ENCODE measurements at places on chromosomes 6 and 20.

DNA sequence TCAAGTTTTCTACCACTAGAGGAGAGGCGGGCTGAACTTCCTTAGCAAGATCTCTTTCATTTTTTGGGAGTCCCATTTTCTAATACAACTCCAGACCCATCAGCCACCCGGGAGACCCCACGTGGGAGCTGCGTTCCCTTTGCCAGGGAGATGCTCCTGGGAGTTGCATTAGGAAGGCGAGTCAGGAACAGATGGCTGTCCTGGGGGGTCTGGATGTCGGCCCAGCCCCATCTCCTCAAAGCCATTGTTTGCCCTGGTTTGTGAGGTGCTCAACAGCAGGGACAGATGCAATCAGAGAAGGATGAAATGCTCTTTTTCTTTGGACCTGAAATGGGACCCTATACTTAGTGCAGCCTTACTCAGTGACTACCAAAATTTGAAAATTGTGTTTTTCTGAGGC, 39.4 kb downstream of the CARMIL1 start:
- no peak for DNase-seq

- no peak for DNase-seq
These were observed 289.1 kb upstream of the MANEA start for GRCh38 chr6:95288251-95288650.

- no peak for DNase-seq
These were observed 252.4 kb downstream of the GMDS start for GRCh38 chr6:1993042-1993441.

DNA sequence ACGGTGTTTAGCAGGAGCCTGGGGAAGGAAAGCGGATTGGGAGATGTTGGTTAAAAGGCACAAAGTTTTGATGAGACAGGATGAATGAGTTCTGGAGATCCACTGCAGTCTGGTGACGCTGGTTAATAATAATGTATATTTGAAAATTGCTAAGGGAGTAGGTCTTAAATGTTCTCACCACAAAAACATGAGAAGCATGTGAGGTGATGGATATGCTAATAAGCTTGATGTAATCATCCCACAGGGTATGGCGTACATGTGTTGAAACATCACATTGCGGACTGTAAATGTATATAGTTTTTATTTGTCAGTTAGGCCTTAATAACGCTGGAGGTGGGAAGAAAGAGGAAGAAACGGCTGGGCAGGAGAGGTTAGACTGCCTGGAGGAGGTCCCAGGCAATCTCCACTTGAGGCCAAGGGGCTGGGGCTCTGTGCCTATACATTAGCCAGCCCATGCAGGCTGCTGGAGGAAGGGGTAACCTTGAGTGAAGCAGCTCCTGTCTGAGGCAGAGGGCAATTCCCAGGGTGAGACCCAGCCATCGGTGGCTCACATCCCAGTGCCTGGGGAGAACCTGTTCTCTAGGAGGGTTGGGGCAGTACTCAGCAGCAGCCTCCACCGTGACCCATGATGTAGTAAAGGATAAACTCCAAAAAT, 188.2 kb upstream of the QKI start:
- no peak for DNase-seq

GRCh38 chr20:22815603-22816315, 219.4 kb upstream of the SSTR4 start:
- DNase-seq: no peak

Data from sigmoid colon (tissue), 7 donors.